ENCODE measurements at places on chromosomes 1 and 21. TPM values are rescaled to one million over a fixed set of nuclear protein-coding genes. Genes with fewer than 3 reads are reported as not detected.

The ADORA1 gene
- 0.50 TPM for total RNA-seq

The KCND3 gene
- total RNA-seq = not detected

The ADCY10 gene
- not detected for total RNA-seq

The RUNX3 gene
- total RNA-seq = 5.7 TPM

The TRIM67 gene
- total RNA-seq = 0.14 TPM

The PGBD5 gene
- total RNA-seq = 0.37 TPM

The ZZZ3 gene
- total RNA-seq = 13.6 TPM

The HJV gene
- total RNA-seq = not detected

The HYI gene
- total RNA-seq = 16.2 TPM

The TMPRSS15 gene
- total RNA-seq = not detected

The PDZK1IP1 gene
- 7.6 TPM for total RNA-seq

The ZBTB8A gene
- 4.6 TPM for total RNA-seq

The CACHD1 gene
- total RNA-seq = 1.4 TPM

The CELA3B gene
- not detected for total RNA-seq

The DMRTA2 gene
- total RNA-seq = 0.26 TPM

The C1orf141 gene
- not detected for total RNA-seq

The LCE3E gene
- total RNA-seq = not detected

The FBXO42 gene
- total RNA-seq = 9.3 TPM

The HMGCS2 gene
- total RNA-seq = not detected

The CEP104 gene
- total RNA-seq = 14.7 TPM

The CFHR5 gene
- total RNA-seq = not detected

The OR2T3 gene
- not detected for total RNA-seq

The GSTM5 gene
- not detected for total RNA-seq

The TATDN3 gene
- 10.6 TPM for total RNA-seq

The LRRC38 gene
- total RNA-seq = 0.06 TPM

The UQCRHL gene
- total RNA-seq = 8.9 TPM

The CHIT1 gene
- total RNA-seq = not detected

The TSTD1 gene
- total RNA-seq = 0.25 TPM

The NMNAT2 gene
- total RNA-seq = 0.71 TPM

The RGS1 gene
- not detected for total RNA-seq

The ARHGAP29 gene
- 13.8 TPM for total RNA-seq

The AADACL3 gene
- total RNA-seq = not detected

The RSPH1 gene
- total RNA-seq = 0.68 TPM

The PADI1 gene
- 1.5 TPM for total RNA-seq

The PADI4 gene
- not detected for total RNA-seq

The TRIM45 gene
- total RNA-seq = 2.3 TPM

The OBSCN gene
- total RNA-seq = 4.9 TPM

The KCNJ6 gene
- total RNA-seq = 3.9 TPM

The C8A gene
- total RNA-seq = not detected

The NCAM2 gene
- not detected for total RNA-seq

The CYP4A22 gene
- not detected for total RNA-seq

The GPR37L1 gene
- 0.14 TPM for total RNA-seq

The ARHGEF11 gene
- 16.4 TPM for total RNA-seq

The TEDDM1 gene
- not detected for total RNA-seq

The SLC44A5 gene
- total RNA-seq = not detected
